ENCODE measurements at places on chromosomes 3 and 15.

DNA sequence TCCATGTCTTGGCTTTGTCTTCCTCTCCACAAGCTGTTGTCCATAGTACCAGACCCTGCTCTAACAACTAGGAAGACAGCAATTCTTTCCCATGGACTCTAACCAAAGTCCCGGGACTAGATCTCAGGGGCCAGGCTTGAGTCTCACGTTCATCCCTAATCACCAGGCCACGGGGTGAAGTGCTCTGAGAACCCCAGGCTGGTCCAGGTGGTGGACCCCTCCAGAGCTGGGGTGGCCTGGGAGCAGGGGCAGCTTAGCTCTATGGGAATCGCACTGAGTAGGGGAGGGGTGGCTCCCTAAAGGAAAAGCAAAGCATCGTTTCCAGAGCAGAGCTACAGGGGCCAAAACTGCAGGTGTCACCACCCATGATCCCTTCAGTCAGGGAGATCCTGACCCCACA lies 150.9 kb downstream of the TPRA1 start:
- DNase-seq: no peak

DNA sequence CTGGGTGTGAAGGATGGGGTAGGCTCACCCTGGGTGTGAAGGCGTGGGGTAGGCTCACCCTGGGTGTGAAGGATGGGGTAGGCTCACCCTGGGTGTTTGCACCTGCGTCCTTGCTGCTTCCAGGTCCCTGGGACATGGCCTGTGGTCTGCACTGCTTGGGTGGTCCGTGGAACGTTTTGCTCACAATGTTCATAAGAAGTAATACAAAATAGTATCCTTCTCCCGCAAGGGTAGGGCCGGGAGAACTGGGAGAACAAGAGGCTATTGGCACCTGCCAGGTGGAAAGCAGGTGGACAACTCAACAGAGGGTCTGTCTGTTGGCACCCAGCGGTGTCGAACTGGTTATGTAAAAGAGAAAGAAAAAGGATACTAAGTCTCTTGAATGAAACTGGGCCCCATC lies 17.0 kb upstream of the PCSK6 start:
- no peak for DNase-seq

DNA sequence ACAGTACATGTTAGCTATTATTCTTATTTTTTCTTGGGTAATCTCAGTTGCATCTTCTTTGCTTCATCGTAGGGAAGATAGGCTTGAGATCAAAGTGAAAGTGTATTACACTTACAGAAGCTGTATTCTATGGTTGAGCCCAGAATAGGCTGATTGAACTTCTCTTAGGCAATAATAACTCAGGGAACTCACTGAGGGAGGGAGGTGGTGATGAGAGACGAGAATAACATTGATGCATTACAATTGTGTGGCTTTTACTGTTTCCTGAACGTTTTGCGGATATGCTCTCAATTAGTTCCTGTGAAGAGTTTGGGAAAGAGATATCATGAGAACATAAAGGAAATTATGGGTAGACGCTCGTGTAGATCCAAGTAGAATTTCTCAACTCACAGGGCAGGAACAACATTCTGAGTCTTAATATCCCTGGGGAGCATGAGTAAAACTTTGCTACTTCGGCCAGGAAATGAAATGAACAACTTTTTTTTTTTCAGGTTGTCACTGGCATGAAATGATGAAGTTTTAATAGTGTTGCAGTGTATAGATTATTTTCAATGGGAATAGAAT lies 302.2 kb downstream of the TUSC7 start:
- no peak for DNase-seq

DNA sequence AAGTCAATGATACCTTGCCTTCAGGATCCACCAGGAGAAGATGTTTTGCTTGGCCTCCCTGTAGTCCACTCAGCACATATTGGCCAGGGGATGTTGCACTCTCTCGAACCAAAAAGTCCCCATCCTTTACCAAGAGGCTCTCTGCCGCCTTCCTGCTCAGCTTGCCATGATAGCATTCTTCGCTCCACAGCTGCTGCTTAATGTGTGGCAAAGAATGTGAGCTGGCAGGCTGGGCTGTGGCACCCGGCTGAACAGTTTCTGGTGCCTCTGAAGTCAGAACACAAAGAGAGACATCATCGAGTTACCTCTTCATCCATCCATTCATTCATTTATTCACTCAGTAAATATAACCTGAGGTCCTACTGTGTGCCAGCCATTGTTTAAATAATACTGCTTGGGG lies 23.9 kb upstream of the CEP152 start:
- no peak for DNase-seq

- DNase-seq: no peak
Observed at GRCh38 chr3:197524128-197524527, 31.6 kb downstream of the BDH1 start.

GRCh38 chr3:102307442-102307841 lies 127.4 kb upstream of the ZPLD1 start:
- DNase-seq: no peak

GRCh38 chr15:29024662-29025061 lies 138.9 kb downstream of the APBA2 start:
- no peak for DNase-seq

- no peak for DNase-seq
Observed at GRCh38 chr3:162111861-162112260, 615.3 kb downstream of the OTOL1 start.

DNA sequence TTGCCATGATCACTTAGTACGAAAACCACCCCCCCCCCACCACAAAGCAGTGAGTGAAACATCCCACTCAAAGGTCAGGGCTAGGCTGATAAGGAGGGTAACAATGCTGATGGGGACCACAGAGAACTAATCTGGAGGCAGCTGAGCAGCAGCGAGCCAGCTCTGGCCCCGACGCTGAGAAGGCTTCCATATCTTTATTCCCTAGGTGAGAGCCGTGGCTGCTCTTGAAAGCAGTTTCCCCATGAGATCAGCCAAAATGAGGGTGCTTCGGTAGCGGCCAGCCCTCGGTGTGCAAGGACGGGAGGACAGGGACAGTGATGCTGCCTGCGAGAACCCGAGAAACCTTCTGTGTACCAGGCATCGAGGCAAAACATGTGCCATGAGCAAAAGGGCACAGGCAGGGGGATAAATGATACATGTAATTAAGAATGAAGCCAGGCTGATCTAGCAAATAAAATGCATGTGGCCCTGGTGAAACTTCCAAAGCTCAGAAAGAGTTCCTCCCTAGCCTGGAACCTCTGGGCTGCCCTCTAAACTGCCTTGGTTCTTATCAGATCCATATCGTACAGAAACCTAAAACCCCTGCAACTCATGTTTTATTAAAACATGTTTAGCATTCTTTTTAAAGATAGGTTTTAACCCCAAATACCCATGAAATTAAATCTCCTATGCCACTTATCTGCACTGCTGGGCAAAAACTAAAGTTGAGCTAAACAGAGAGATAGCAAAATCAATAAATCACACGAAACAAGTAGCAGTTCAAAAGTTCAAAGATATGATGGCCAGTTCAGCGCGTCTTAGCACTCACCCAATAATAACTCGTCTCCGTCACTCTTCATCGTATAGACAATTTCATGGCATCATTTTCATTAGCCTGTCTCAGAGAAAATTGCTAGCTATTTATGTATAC lies 337.3 kb downstream of the FOXP1 start:
- no peak for DNase-seq

DNA sequence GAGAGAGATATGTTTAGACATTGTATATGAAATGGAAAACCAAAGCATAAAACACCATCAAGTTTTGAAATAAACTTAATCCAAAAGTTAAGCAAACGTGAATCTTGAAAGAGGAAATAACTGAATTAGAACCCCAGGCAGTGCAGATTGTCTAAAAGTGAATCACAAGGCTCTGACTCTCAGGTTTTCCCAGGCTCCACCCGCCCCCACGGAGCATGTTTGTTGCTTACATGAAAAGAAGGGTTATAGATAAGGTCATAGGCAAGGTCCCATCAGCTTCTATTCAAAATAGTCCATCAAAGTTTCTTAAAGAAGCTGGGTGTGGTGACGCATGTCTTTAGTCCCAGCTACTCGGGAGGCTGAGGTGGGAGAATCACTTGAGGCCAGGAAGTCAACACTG lies 29.0 kb upstream of the SLMAP start:
- no peak for DNase-seq

DNA sequence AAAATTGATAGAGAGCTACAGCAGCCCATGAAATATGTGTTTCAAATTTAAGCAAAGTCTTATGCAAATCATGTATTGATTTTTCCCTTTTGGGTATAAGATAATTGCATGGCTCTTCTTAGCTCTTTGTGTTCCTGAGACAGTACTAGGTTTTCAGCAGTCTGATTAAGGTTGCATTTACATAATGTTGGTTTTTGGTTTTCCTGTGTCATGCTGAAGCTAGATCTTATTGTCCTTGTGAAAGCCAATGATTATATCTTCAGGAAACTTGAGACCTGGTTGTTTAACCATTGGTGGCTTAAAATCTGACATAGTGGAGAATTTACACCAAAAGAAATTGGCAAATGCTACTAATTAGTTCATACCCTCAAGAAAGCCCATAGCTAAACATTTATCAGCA lies 392.6 kb downstream of the ZPLD1 start:
- no peak for DNase-seq

GRCh38 chr3:186057594-186057993 lies 51.3 kb downstream of the ETV5 start:
- peak; percentile 87 for DNase-seq

- DNase-seq: no peak
Observed at GRCh38 chr15:95919460-95919859, 411.0 kb upstream of the NR2F2 start.

GRCh38 chr3:30847592-30847991 lies 46.9 kb downstream of the GADL1 start:
- no peak for DNase-seq

DNA sequence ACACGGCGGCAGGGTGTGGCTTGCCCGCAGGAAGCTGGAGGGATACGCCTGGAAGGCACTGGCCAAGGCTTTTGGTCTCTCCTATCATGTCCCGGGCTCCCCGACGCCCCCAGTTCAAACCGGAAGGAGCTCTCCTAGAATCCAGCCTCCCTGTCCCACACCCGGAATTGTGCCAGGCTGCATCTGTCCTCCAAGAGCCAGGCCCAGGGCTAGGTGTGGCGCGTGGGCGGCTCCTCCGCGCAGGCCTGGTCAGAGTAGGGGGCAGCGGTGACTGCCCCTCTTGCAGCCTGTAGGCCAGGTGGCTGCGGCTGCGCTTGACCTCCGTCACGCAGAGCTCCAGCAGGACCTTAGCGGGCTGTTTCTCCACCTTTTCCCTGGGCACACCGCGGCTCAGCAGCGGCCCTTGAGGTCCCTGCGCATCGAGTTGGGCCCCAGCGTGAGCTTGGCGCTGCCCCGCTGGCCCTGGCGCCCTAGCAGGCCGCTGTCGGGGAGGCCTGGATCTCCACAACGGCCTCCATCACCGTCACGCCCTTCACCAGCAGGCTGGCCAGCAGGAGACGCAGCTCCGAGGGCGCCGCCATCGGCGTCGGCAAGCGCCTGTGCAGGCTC lies 15.9 kb upstream of the SIAH2 start:
- DNase-seq: no peak

- no peak for DNase-seq
Observed at GRCh38 chr15:75025548-75026260, 2.3 kb downstream of the PPCDC start.

DNA sequence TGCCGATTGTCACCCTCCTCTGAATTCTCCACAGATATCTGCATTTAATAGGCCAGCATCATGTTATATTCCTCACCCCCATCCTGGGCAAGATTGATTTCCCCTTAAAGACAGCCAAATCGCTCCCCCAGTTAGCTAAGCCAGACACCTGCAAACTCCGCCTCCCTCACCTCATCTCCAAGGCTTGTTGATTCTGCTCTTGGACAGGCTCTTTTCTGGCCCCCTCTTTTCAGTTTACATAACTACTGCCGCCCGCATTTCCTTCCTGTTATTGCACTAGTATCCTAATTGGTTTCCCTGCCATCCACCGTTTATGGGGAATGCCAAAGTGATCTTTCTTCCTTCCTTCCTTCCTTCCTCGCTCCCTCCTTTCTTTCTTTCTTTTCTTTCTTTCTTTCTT lies 214.7 kb upstream of the MRPL3 start:
- DNase-seq: no peak

DNA sequence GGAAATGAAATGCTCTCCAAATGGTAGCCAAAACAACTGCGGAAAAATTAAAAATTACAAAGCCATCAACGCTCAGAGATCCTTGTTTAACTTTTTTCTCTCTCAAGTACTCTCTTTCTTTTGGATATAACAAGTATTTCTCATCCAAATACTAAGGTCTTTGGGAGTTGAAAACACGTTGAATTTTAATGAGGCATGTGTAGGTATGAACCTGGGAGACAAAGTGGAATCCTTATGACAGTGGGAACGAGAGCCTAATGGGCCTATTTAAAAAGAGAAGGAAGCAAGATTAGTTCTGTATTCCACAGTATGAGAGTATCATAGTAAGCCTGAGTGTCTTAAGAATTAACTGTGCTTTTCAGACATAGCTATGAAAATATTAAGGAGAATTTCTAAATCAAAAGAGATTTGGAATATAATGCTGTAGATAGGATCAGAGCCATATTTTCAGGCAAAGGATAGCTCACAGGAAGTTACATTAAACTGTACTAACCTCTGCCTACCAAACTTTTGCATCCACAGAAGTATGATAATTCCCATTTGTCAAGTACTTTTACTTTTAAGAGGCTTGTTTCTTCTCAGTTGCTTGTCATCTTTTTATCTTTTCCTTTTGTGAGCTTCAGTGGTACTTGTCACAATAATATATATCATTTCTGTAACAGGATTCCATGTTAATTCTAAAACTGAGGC lies 759 bp downstream of the CD96 start:
- DNase-seq: no peak

- peak; percentile 44 for DNase-seq
Observed at GRCh38 chr3:118987477-118987876, 47.2 kb downstream of the IGSF11 start.

GRCh38 chr15:81633889-81634288 lies 259.9 kb upstream of the TMC3 start:
- DNase-seq: no peak

GRCh38 chr3:105399611-105400010 lies 32.9 kb downstream of the ALCAM start:
- peak; percentile 23 for DNase-seq

GRCh38 chr15:76776480-76776879 lies 128.7 kb downstream of the SCAPER start:
- no peak for DNase-seq

- DNase-seq: no peak
Observed at GRCh38 chr15:40499931-40500330, 29.1 kb downstream of the CHST14 start.

DNA sequence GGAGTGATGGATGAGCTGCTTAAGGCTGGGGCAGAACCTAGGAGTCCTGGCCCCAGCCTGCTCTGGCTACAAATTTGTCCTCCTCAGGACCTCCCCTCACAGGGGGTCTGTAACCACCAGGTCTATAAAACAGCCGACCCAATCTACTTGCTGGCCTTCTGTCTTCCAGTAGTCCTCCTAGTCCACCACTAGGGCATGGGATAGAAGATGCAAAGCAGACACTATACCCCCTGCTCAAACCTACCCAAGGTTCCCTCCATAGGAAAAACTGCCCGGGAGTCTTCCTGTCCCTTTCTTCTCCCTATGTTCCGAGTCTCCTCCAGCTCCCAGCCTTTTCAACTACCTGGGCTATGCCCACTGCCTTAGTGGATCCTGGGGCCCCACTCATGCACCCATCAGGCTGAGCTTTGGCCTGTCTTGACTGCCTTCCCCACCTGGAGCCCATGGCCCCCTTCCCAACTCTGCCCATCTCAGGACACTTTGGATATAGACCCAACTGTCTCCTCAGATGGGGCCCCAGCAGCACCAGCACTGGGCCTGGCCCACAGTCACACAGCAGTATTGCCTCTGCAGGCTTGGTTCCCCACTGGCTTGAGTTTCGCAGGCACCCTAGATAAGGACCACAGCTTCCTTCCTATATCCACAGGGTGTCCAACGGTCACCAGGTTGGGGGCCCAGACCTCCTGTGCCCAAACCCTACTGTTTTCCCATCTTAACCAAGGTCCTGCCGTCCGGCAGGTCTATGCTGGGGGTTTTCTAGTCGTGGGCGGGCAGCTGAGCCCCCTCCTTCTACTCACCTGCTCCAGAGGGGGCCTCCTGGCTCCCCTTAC lies 1.1 kb downstream of the HYAL3 start:
- DNase-seq: no peak

Data from astrocyte of the spinal cord (primary cell).